Stimulated activated CD8-positive, alpha-beta memory T cell treated with anti-CD3 and anti-CD28 coated beads, Interleukin-12 subunit alpha, Interleukin-12 subunit beta, amount 100 ng/mL, for 4 hours (primary cell): ENCODE measurements at places on chromosomes 1 and 21.

DNA sequence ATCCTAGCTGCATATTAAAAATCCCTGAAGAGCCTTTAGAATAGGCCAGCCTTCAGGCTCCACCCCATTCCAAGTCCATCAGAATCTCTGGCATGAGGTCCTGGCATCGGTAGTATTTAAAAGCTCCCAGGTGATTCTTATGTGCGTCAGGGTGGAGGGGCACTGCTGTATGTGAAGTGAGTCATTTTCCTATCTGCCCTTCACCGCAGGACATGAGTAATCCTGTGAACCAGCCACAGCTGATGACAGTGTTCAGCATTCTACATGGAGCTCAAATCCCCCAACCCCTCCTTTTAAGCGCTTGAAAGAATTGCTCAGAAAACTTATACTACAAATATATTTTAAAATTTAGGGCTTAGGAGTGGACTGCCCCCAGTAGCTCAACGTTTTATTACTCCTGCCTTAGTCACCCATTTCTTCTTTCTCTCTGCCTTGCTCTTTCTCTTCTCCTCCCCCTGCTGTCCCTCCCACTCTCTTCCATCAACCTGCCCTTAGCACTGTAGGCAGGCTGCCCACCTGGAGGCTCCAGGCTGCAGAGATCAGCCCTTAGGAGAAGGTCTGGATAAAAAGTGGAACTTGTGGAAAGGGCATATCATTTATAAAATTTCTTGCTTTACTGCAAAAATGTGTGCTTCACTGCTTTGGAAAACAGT lies 73.8 kb upstream of the ZNF281 start:
- no peak for DNase-seq

DNA sequence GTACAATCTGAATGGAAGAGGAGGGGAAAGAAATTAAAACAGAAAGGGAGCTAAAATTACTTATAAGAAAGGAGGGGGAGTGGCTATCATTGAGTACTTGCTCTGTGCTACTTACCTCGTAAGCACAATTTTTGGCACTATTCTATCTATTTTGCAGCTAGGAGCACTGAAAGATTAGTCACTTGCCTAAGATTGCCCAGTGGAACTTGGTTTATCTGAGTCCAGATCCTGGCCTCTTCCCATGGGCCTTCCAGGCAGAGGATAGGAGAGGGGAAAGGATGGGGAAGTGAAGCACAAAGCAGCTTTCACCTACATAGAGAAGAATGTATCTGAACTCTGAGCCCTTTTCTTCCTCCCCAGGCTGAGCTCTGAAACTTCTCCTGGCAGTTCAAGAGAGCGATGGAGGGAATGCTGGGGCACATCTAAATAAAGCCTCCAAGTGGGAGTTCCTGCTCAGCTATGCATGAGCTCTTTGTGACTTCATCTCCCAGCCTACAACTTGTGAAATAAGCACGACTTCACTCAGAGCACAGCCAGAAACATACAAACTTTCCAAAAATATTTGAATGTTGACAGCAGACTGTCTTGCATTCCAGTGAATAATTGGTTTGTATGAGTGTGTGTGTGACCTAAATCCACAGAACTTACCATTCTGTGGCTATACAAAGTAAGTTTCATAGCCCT lies 29.4 kb downstream of the HMGB4 start:
- no peak for DNase-seq

DNA sequence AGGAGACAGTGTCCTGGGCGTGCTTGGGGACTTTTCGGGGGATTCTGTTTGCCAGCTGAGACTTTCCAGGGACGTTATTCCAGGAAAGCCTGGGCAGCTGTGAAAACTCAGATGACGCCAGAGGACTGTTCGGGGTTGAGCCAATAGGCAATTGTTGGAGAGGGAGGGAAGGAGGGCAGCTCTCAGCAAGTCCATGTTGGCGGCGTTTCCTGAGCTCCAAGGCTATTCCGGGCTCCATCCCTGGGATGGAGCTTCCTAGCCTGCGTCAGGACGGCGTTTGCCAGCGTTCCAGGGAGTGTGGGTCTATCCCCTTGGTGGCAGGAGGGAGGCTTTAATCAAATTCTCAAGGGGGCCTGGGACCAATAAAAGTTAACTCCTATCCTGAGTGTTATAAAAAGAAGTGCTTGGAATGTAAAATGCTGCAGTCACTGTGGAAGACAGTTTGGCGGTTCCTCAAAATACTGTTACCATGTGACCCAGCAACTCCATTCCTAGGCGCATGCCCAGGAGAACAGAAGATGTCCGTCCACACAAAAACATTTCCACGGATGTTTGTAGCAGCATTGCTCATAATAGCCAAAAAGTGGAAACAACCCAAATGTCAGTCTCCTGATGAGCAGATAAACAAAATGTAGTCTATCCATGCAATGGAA lies 15.2 kb downstream of the SLC27A3 start:
- DNase-seq = no peak

DNA sequence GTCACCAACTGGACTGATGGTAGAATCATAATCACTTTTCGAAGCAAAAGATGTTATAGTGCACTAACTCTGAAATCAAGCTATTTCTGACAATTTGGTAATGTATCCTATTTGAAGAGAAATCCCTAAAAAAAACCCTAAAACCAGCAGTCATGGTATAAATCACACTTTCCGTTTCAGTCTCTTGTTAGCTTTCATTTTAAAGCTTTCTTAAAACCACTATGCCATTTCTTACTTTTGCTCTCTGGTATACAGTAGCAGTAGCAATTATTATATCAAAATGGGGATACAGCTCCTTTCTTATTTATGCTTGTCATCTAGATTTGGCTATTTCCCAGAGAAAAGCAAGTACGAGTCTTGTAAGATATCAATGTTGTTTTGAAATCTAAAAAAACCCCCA lies 323.3 kb downstream of the KCTD3 start:
- DNase-seq = no peak

DNA sequence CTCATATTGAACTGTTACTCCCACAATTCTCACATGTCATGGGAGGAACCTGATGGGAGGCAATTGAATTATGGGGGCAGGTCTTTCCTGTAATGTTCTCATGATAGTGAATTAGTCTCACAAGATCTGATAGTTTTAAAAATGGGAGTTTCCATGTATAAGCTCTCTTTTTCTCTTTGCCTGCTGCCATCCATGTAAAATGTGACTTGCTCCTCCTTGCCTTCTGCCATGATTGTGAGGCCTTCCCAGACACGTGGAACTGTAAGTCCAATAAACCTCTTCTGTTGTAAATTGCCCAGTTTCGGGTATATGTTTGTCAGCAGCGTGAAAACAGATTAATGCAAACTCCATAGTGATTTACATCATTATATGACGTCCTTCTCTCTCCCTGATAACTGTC lies 759.7 kb upstream of the RGS18 start:
- no peak for DNase-seq

- DNase-seq = no peak
Measured at GRCh38 chr1:189805735-189806134, 671.9 kb downstream of the BRINP3 start.

- DNase-seq = no peak
Measured at GRCh38 chr1:92623187-92623778, 136.6 kb upstream of the GFI1 start.

GRCh38 chr1:215321802-215322201 lies 239.3 kb downstream of the KCNK2 start:
- DNase-seq = no peak

GRCh38 chr1:7827126-7827955 lies 25.5 kb downstream of the UTS2 start:
- peak; percentile 17 for DNase-seq

DNA sequence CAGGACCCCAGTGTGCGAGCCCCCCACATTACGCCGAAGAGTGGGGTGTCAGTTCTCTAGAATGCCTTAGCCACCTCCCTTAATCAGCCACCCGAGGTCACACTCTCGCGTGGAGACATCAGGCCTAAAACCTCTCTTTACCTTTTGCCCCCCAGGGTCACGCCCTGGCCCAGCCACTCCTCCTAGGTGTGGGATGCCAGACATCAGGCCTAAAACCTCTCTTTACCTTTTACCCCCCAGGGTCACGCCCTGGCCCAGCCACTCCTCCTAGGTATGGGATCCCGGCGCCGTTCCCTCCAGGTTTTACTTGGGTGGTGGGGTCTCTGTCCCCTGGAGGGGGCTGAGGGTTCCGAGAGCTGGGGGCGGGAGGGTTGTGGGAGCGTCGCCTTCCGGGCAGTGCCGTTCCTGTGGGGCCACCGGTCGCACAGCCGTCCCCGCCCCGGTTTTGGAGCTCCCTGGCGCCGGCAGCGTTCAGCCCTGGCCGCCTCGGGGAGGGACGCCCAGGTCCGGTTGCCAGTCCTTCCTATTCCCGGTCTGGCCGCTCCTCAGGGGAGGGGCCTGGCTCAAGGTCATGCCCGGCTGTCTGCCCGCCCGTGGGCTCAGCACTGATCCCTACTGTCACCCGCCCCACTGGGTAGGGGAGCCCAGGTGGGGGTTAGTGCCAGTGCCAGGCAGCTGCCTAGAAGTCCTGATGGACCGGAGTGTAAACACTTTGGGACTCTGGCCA lies 882 bp downstream of the VPS13D start:
- no peak for DNase-seq

DNA sequence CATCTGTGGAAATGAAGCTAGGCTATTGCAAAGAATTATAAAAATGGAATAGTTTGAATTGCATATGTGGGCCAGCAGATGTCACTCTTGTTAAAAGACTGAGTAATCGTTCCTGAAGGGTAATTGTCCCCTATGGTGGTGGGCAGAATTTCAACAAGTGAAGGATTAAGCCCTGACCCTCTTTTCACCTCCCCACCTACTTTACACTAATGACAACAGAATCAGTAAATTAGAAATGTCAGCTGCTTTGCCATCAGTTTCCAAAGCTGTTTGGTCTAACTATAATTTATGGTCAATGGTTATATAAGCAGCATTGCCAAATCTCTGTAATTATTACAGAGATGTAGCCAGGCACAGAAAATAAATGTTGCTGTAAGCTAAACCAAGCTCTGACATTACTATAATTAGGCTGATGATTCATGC lies 898.6 kb downstream of the AMY1C start:
- no peak for DNase-seq

- no peak for DNase-seq
Measured at GRCh38 chr1:181075766-181076350, 12.6 kb upstream of the IER5 start.

GRCh38 chr1:47840393-47841190 lies 156.6 kb downstream of the TRABD2B start:
- no peak for DNase-seq

GRCh38 chr1:9942399-9942938 lies 722 bp downstream of the LZIC start:
- DNase-seq = no peak

- no peak for DNase-seq
Measured at GRCh38 chr1:78101514-78101913, 55.7 kb downstream of the GIPC2 start.

DNA sequence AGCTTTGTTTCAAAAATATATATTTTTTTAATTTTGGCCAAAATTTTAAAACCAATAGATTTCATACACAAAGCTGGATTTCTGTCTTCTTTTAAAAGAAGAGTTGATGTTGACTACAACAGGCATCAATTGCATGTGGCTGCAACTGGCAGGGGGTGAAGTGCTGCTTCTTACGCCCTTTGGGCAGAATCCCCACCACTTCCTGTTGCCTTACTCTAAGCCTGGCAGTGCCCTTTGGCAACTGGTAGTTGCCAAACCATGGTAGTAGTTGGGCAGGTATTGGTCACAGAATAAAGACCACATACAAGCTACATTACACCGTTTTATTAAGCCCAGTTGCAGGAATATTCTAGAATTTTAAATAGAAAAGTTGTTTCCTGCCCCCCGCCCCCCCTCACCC lies 17.0 kb downstream of the LAMC2 start:
- DNase-seq = no peak

GRCh38 chr1:172499636-172500141 lies 33.3 kb upstream of the SUCO start:
- DNase-seq = no peak

DNA sequence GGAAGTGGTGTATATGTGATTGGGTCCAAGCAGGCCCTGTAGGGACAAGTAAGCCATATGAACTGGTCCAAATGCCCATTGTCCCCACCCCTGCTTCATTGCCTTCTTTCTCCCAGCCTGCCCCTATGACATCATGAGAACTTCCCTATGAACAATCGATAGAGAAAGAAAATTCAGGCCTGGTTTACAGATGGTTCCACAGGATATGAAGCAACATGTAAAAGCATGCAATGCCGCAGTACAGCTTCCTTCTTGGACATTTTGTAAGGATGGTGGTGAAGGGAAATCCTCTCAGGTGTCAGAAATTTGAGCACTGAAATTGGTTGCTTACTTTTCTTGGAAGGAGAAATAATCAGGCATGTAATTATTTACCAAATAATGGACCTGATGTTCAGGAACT lies 581.7 kb downstream of the MRPL39 start:
- DNase-seq = no peak
